ENCODE measurements at places on chromosomes 1 and 21.

GRCh38 chr1:226821719-226822085, 48.7 kb upstream of the PSEN2 start:
- no peak for DNase-seq

GRCh38 chr1:46188295-46189030, 9.8 kb downstream of the POMGNT1 start:
- no peak for DNase-seq

- DNase-seq, result no peak
Observed at GRCh38 chr1:43247256-43247921, 22.4 kb upstream of the TMEM125 start.

DNA sequence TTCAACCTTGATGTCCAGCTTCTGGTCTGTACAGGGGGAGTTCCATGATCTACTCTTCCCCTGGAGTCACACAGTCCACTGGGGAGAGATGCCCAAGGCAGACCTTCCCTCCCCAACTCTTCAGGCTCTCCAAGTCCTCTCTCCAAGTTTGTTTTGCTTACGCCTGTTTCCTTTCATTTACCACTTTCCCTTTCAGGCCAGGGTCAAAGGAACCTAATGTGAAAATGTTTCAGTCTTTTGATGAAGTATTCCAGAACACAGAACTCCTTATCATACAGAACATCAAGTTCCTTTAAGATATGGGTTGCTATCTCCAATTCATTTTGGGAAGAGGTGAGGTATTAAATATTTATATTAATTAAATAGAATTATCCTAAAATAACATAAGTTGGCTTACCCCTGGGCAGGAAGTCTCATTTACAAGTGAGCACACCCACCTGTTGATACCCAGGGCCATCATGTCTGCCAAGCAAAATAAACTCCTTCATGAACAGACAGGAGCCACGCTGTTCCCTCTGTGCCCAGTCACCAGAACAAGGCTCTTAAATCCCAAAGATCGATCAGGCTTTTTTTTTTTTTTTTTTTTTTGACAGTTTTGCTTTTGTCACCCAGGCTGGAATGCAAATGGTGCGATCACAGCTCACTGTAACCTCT, 82.2 kb upstream of the LYST start:
- no peak for DNase-seq

DNA sequence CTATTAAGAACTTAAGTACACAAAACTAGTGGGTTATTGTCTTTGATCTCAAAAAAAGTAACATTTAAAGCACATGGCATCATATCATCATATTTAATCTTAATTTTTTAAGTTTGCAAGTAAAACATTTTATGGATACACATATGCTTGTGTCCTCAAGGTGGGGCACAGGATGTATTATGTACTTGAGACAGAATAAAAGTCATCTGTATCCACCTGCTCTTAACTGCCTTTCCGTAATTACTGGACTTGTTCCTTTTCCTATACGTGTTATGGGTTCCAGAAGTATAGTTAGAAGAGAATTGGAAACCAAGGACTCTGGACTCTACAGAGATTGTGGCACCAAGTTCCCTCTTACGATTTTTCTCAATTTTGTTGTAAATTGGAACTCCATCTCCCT, 79.4 kb downstream of the FCRL5 start:
- DNase-seq, result no peak

GRCh38 chr1:61748566-61748965, 6.3 kb downstream of the PATJ start:
- DNase-seq, result no peak

- no peak for DNase-seq
Observed at GRCh38 chr1:42735477-42736105, 4.4 kb downstream of the CLDN19 start.

- DNase-seq, result no peak
Observed at GRCh38 chr1:158045639-158046038, 52.2 kb downstream of the KIRREL1 start.

GRCh38 chr21:45584786-45585185, 42.5 kb upstream of the SLC19A1 start:
- DNase-seq, result no peak

DNA sequence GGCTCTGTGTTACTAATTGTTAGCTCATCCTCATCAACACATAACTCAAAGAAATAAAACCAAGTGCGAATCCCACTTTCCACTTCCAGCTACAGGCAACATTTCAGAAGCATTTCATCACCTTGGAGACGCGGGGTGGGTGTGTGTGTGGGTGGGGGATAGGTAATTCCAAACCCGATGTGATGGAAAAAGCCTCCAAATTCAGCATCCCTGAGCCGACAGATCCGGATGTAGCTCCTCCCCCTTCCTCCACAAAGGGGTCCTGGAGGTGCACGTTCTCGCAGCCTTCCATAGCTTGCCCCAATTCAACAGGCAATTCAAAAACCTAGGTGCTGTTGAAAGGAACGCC, 486 bp downstream of the HSPA13 start:
- no peak for DNase-seq

- DNase-seq, result peak; percentile 55
Observed at GRCh38 chr1:56194701-56195300, 384.6 kb downstream of the PLPP3 start.

DNA sequence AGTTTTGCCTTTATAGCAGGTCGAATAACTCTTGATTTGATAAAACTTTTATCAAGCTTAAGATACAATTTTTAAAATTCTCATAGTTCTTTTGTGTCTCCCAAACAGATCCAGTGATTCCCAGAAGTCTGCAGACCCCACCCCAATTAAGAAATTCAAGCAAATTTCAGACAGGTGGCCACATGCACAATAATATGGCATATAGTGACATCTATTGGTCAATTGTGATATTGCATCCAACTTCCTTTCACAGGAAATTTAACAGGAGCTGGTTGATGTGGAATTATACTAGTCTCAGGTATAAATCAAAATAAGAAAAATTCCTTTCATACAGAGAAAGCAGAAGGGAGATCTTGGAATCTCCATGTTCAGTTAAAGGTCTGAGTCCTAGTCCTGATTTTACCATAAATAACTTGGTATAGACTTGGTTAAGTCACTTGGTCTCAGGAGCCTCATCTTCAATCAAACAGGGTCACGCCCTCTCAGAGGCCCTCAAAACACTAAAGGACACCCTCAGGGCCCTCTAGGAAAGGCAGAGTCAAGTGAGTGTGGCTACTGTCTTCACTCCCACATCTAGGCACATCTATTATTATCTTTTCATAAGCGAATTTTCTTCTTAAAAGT, 24.1 kb downstream of the PIGM start:
- no peak for DNase-seq
